ENCODE measurements at places on chromosomes 13 and 19. TPM values are rescaled to one million over a fixed set of nuclear protein-coding genes. Genes with fewer than 3 reads are reported as not detected.

The CGB7 gene
- not detected for total RNA-seq

The LILRB4 gene
- 16.7 TPM for total RNA-seq

The PSG11 gene
- total RNA-seq = not detected

The PPFIA3 gene
- 1.2 TPM for total RNA-seq

The ZNF227 gene
- total RNA-seq = 24.9 TPM

The PSG5 gene
- not detected for total RNA-seq

The REEP6 gene
- total RNA-seq = 2.1 TPM

The TMEM221 gene
- total RNA-seq = not detected

The SF3A2 gene
- 68.1 TPM for total RNA-seq

Data from mononuclear cell (primary cell).